ENCODE measurements at places on chromosomes 4 and X.

GRCh38 chr4:127997534-127998388, 32.6 kb downstream of the ABHD18 start:
- no peak for DNase-seq

- DNase-seq: no peak
Measured at GRCh38 chrX:72107320-72107719, 24.4 kb downstream of the RTL5 start.

DNA sequence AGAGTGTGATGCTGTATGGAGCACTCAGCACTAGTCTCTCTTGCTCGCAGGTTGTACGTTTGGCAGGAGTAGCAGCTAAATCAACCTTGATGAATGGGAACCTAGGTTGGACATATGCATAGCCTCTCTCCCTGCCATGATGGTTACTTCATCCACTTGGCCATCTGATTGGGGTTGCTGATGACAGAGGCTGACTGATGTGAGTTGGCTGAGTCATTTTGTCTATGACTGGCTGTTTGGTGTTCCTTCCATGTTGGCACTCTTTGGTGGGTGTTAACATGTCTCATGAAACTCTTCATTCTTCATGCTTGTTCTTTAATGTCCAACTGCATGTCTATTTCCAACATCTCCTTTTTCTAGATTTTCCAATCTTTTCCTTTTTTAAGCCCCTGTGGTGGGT, 31.6 kb upstream of the SPARCL1 start:
- no peak for DNase-seq

DNA sequence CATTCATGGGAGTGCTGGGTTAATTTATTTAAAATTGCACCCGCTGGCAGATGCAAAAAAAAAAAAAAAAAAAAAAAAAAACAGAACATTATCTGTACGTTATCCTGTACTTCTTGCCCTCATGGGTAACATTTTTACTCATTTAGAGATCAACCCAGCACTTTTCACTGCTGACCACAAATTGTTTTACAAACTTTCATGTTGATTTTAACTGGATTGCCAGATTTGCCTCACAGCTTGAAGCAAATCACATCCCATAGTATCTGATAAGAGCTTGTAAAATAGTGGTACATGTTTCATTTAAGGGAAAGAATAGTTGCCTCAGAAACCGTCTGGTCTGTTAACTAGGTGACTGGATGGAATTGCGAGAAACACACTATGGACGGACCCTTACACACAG, 640.8 kb downstream of the TRIML1 start:
- DNase-seq: no peak

DNA sequence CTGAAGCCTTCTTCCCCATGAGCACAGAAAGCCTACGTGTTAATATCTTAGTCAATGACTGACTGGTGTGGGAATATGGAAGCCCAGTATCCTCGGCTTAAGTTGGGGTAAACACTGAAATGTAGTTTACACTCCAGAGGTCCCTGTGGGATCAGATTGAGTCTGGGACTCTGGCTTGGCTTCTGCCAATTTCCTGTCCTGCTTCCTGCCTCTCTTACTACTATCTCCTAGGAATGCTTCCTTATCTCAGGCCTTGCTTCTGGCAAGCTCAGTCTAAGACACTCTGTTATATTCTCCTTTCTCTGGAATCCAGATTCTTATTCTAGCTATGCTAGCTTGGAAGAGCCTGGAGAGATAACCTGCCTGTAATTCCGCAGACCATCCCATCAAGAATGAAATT, 174.0 kb upstream of the LDB2 start:
- DNase-seq: no peak

DNA sequence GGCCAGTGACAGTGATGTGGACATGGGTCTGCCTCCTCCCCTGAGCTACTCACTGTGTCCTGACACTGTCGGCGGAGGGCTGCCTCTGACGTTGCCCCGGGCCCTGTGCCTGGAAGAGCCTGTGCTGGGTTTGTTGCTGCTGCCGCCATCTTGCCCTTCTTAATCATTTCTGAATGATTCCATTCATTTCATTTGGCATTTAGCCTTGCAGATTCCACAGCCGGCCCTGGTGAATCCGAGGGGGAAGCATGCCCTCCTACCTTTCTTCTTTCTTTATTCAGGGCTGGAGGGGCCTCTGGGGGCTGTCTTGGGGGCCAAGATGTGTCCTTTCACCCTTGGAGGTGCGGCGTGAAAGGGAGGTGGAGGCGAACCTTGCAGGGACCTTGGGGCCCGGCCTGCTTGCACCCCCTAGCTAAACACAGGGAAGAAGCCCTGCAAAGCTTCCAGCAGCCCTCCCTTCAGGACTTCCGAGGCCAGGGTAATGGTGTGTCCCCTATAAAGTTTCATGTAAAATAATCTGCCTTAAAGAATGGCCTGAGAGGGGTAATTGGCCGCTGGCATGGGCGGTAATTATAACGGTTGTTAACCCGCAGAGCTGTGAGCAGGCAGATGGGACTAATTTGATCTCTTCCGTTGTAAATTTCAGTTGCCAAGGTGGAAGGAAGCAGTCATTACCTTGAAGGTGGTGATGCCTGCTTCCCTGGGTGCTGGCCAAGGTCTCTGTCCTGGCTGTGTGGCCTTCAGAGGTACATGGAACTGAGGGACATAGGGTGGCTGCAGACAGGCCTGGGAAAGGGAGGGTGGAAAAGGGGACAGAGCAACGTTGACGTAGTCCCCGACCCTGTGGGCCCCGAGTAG, 92.3 kb downstream of the PSAPL1 start:
- no peak for DNase-seq

DNA sequence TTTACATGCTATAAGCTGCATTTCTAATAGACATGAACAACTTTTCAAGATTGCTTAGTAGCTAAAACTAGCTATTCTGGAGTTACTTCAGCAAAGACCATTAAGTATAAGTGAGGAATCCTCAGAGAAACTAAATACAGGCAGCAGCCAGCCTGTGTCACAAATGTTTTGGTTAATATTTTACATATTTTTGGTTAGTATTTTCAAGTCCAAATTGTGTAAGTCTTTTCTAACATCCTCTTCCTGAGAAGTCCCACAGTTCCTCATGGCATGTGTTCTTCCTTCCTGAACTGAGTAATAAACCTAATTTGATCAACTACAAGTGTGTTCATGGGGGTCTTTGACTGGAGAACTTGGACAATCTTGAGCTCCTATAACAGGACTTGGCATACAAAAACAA, 42.4 kb upstream of the MCF2 start:
- no peak for DNase-seq

DNA sequence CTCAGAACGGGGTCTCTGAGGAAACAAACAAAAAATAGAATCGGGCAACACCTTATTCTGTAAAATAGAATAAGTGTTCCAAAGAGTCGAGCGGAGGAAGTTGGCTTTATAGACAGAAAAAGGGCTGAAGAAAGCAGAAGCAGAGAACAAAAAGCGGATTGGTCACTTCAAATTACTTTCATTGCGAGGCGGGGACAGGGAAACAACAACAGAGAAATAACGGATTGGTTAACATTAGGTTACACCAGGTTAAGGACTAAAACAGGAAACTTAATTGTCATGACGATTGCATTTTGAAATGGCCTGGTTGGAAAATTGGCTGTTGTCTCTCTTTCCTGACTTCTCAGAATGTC, 433 bp upstream of the COQ2 start:
- DNase-seq: peak; percentile 24

DNA sequence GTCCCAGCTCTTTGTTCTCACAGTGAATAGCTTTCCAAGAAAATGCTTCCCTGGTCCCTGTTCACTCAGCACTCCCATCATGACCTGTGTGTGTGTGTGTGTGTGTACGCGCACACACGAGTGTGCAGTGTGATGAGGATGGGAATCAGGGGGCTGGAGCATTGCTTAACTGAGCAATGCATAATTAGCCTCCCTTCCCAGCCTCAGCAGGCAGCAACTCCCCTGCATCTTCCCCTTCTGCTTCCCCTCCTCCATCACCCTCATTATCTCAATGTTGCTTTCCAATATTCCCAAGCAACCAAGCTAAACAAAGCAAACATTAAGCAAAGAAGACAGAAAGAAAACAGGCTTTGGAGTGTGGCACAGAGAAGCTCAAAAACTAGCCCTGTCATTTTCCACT, 137.0 kb downstream of the RBM47 start:
- DNase-seq: no peak

GRCh38 chr4:145719752-145720624, 40.0 kb downstream of the C4orf51 start:
- peak; percentile 28 for DNase-seq

DNA sequence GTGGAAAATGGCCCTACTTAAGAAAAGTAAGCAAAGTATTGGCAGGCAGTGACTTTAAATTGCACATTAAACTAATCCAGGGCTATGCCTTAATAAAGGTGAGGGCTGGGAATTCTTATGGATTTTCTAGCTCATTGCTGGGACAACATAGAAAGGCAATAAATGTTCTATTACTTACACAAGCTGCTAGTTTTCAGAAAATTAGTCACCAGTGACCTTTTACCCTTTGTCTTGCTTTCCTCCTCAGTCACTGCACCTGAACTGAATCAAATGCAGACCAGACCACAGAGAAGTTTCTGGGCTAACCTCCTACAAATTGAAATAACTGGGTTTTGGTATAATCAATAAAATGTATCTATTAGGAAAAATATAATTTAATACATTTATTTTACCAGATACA, 694.4 kb upstream of the FAM241A start:
- DNase-seq: no peak

GRCh38 chr4:18020671-18021469, 685 bp downstream of the LCORL start:
- DNase-seq: peak; percentile 41

DNA sequence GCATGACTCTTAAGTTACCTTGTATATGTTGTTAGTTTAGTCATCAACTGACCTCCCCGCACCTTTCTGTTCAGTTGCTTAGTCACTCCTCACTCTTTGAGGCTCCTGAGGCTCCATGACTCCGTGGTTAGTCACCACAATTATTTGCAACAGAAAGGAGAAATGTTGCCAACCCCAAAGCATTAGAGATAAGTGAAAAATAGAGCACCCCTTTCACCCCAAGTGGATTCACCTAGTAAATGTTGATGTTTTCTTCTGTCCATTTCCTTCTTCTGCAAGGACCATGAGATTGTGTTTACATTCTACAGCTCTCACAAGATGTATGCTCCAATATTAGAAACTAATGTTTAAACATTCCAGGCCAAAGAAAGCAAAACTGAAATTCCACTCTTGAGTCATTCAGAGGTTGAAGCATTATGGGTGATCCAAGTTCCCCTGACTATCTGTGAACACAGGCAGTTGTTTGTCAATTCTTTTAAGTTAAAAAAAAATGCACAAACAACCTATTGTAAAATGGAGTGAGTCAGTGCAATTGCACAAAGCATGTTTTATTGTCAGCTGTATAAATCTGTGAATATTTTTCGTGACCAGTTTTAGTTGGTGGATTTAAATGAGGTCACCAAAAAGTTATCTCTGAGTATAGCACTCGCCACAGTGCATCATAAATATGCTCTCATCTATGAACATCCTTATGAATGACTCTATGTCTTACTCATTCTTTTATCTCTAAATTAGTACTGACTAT, 552.4 kb upstream of the MAGEB2 start:
- no peak for DNase-seq

- DNase-seq: no peak
Measured at GRCh38 chr4:55173580-55173979, 48.2 kb upstream of the KDR start.

- DNase-seq: no peak
Measured at GRCh38 chr4:142128529-142128928, 492.1 kb downstream of the IL15 start.

DNA sequence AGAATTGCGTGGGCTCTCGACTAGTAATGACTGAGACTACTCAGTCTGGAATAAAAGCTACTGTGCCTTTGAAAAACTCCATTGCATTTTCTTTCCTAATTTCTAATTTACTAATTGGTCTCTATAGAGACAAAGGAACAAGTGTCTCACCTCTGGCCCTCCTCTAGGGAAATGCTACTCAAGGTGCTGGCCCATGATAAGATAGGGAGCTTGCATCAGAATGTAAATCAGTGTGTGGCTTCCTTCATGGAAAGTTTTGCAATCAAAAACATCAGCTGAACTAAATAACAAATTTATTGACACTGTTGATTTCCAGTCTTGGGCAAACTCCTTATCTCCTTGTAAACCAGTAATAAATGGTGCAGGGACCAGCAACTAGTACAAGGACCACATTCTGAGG, 81.8 kb downstream of the SRPX start:
- no peak for DNase-seq

DNA sequence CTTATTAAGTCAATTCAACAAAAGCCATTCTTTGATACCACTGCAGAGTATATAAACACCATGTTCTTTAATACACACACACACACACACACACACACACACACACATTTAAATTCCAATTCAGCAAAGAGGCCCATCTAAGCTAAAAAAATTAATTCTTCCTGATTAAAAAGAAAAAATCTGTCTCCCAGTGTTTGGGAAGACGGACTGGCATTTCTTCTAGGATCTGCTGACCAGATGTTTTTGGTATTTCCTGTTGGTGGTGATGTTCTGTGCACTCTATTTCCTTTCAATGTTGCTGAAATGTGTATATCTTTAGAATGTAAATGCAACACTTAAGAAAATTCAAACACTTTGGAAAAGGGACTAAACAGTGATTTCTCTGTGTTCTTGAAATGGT, 243.8 kb downstream of the THOC2 start:
- no peak for DNase-seq

DNA sequence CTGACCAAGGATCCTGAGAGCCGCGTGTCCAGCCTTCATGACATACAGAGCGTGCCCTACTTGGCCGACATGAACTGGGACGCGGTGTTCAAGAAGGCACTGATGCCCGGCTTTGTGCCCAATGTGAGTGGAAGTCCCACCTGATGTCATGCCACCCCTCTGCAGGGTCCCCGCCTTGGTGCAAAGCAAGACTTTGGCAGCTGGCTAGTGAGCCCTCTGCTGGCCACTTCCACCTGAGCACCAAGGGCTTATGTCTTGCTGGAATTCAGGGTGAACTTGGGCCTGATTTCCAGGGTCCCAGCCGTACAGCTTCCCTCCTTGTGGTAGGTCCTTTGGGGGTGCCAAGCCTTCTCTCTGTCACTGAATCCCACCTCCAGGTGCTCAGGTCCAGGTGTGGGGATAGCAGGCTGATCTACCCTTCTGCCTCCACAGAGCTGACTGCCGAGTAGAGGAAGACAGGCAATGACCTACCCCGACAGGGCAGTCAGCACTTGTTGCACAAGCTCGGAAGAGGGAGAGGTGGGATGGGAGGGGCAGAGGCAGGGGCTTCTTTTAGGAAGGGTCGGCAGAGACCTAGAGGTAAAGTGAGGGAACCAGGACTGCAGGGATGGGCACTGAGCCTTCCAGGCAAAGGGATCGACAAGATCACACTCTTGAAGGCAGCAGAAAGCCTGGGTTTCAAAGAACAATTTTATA, 248.1 kb downstream of the EVC2 start:
- DNase-seq: peak; percentile 24

- DNase-seq: no peak
Measured at GRCh38 chr4:156888762-156889161, 82.8 kb downstream of the PDGFC start.

DNA sequence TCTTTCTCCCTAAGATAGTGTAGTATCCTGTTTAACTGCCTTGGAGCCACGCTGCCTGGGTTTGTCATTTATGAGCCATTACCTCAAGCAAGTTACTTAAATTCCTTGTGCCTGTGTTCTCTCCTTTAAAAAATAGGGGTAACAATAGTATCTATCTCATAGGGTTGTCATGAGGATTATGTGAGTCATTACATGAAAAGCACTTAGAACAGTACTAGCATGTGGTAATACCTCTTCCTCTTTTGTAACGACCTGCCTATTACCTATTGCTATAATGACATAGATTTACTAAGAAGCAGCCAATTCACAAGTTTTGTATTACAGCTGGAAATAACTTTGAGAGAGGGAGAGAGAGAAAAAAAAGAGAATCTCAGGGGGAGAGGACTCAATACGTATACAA, 834.7 kb downstream of the RAPGEF2 start:
- no peak for DNase-seq
